RPMI8226 (cell line): ENCODE measurements at places on chromosomes 1 and 21.
A peak's percentile ranks its signal among the peaks of the same experiment; 100 is the strongest.

DNA sequence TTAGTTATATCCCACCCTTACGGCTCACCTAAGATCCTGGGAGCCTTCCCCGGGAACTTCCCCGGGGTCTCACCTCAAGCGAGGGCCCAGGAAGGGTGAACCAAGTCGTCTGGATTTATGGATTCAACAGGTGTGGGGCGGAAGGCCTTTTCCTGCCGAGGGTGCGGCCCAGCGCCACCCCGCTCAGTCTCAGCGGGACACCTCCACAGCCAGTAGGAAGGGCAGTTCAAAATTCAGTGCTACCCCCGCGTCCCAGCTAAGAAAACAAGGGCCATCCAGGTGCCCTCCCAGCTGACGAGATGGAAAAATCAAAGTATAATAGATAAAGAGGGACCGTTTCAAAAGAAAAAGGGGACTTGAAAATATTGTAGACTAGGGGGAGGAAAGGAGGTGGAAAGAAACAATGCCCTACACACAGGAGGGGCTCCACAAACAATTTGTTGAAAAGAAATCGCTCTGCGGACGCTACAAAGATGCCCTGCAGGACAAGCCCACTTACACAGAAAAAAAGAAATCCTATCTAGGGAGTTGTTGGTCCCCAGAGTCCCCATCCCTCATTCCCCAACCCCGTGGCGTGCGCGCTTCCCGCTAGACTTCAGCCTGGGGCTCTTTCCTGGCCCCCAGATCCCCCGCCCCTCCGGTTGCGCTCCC lies 1.3 kb downstream of the SLC2A1 start:
- DNase-seq: peak; percentile 58

GRCh38 chr1:202049129-202049528 lies 38.7 kb downstream of the ELF3 start:
- DNase-seq: no peak

- no peak for DNase-seq
These were observed 11.0 kb downstream of the SUSD4 start for GRCh38 chr1:223352944-223353343.

GRCh38 chr1:209862391-209863356 lies 34.9 kb downstream of the UTP25 start:
- no peak for DNase-seq

- DNase-seq: no peak
These were observed 2.6 kb downstream of the INAVA start for GRCh38 chr1:200897259-200897658.

GRCh38 chr1:39105061-39105840 lies 79.1 kb downstream of the NDUFS5 start:
- peak; percentile 69 for DNase-seq
